Activated CD8-positive, alpha-beta T cell treated with anti-CD3 and anti-CD28 coated beads, Interleukin-2, amount 10 ng/mL, durations not matched to agents 7 days and 5 days (primary cell): ENCODE measurements at places on chromosomes 4 and X. TPM values are rescaled to one million over a fixed set of nuclear protein-coding genes. Genes with fewer than 3 reads are reported as not detected.

DNA sequence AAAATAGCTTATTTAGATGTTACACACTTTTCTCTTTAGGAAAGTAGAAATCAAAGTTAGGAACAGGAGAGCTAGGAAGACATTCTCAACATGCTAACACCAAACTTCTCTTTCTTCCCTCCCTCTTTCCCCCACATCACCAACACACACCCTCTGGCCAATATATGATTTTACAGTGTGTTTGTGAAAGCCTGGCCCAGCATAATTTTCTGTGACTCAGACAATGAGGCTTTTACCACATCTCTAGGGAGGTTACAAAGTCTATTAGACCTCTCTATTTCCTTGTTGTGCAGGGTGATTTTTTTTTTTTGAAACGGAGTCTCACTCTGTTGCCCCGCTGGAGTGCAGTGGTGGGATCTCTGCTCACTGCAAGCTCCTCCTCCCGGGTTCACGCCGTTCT lies 189.9 kb downstream of the AASDH start:
- DNase-seq, result no peak

GRCh38 chr4:88731381-88731780 lies 33.8 kb upstream of the NAP1L5 start:
- DNase-seq, result no peak

DNA sequence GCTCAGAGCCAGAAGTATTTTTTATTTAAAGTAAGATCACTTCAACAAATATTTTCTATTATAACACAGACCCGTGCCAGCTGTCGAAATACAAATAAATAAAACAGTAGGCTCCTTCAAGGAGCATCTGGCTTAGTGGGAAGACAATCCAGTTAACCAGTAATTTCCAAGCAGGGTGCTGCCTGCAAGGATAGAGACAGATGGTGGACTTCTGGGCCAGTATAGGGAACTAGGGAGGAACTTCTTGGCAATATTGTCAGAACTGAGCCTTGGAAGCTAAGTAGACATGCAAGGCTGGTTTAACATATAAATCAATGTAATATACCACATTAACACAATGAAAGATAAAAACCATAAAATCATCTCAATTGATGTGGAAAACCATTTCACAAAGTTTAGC lies 17.0 kb upstream of the MTMR1 start:
- DNase-seq, result no peak

GRCh38 chr4:7648544-7649395 lies 214.0 kb upstream of the PSAPL1 start:
- no peak for DNase-seq

Gene XAGE1B
- total RNA-seq, result not detected

Gene BMPR1B
- total RNA-seq, result not detected
